ENCODE measurements at places on chromosomes 12 and 14.

- no peak for DNase-seq
Measured at GRCh38 chr14:61505815-61506809, 184.7 kb downstream of the PRKCH start.

- no peak for DNase-seq
Measured at GRCh38 chr12:116015525-116015924, 262.0 kb downstream of the MED13L start.

DNA sequence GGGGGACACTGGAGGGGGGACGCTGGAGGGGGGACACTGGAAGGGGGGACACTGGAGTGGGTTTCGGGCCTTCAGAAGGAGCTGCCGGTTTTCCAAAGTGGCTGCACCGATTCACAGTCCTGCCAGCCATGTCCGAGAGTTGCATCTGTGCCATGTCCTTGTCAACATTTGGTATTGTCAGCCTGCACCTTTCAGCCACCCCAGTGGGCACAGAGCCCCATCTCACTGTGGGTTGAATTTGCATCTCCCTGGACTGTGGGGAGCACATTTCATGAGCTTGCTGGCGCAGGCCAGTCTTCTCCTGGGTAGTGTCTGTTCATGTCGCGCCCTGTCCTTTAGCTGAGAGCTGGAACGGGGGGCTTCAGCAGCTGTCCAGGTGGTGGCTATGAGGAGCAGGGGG lies 72.7 kb downstream of the GALNT9 start:
- no peak for DNase-seq

GRCh38 chr12:122500685-122501488 lies at the start of gene ZCCHC8:
Gene ZCCHC8, minus strand, starts transcription at chr12:122500932. Its CDS starts 92 bp downstream, at chr12:122500840.
- DNase-seq = peak; percentile 96

- DNase-seq = no peak
Measured at GRCh38 chr14:22131749-22132476, 457.1 kb downstream of the DAD1 start.

- no peak for DNase-seq
Measured at GRCh38 chr14:58762629-58763028, 124.9 kb downstream of the DACT1 start.

DNA sequence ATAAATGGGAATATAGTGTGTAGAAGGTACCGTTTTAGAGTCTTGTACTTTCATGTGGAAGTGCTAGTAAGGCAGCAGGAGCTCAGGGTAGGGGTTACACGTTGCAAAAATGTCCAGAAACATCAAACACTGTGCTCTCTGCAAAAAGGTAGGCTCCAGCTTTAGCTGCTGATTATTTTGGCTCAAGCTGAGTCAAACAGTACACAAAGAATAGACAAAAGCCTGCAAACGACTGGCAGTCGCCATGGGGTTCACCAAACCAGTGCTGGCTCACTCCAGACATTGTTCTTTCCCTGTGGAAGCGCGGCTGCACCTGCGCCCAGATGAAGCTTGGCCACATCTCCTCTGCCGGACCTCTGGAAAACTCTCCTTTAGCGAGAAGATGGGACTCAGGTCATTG lies 45.3 kb upstream of the NAA30 start:
- no peak for DNase-seq

GRCh38 chr12:92123780-92124688 lies 21.6 kb downstream of the BTG1 start:
- no peak for DNase-seq

GRCh38 chr12:45205165-45205825 lies 10.6 kb upstream of the ANO6 start:
- no peak for DNase-seq

DNA sequence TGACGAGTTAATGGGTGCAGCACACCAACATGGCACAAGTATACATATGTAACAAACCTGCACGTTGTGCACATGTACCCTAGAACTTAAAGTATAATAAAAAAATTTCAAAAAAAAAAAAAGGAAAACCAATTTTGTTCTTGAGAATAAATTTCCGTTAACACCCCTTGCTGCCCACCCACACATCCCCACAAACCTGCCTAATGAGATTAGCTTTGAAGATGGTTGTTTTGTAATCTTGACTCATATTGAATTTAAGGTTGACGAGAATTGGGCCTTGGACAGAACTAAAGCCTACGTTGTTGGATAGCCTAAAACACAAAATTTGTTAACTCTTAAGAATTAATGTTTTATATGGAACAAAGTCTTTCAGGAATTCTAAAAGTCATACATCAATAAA lies 52.9 kb downstream of the SYT1 start:
- no peak for DNase-seq

GRCh38 chr12:57821474-57822214 lies 3.1 kb upstream of the AVIL start:
- DNase-seq = no peak

DNA sequence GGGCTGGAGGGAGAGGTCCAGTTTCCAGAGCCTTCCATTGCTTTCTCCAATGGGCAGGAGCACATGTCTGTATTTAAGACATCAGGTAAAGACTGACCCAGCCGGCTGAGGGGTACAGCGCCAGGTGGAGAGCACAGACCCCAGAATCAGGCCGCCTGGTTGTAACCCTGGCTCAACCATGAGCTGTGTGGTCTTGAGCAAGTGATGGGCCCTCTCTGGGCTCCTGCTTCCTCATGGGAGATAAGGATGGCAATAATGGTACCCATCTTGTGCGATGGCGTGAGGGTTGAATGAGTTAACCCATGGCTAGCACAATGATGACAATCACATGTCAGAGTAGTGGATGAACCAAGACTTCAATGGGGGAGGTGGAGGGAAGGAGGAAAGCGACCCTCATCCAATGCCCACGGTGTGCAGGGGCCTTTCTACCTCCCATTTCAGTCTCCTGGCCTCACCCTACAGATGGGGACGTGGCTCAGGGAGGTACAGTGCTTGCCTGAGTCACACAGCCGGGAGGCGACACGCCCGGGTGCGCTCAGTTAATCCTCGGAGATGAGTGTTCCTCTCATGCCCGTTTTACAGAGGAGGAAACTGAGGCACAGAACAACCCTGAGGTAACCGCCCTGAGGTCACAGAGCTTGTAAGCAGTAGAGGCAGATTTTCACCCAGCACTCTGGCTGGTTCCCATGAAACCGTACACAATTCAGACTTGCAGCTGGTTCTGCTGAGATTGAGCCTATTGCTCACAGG lies 163.9 kb downstream of the RBM19 start:
- DNase-seq = no peak

- no peak for DNase-seq
Measured at GRCh38 chr12:90321369-90321768, 612.7 kb upstream of the ATP2B1 start.

GRCh38 chr12:93713060-93713459 lies 35.9 kb downstream of the CRADD start:
- DNase-seq = no peak

DNA sequence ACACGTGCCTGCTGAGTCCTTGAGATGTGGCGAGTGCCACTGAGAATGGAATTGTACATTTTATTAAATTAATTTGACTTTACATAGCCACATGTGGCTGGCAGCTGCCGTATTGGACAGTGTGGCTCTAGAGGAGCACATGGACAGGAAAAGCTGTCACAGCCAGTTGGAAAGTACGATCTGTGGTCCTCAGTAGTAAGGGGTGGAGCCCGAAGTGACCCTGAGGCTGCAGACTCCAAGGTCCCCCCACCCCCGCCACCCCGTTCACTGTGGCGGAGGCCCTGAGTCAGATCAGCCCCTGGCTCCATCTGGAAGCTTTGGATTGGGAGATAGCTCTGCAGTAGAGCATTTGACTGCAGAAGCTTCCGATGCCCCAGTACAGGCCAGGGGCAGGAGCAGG lies 25.8 kb upstream of the BEGAIN start:
- no peak for DNase-seq

GRCh38 chr12:113136990-113137511 lies 1.5 kb upstream of the RASAL1 start:
- no peak for DNase-seq

DNA sequence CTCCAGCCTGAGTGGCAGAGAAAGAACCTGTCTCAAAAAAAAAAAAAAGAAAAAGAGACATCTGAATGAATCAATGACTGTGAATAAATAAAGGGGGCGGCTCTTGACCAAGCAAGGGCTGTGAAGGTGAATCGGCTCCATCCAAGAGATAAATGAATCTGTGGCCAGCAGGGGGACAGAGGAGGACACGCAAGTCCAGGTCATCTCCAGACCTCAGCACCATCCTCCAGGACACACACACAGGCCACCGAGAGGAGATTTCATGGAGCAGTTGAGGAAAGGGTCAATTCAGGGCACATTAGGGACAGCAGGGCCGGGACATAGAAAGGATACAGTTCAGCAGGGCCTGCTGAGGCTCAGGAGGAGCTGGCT lies 21.6 kb downstream of the TRPV4 start:
- DNase-seq = no peak

GRCh38 chr14:89365061-89365801 lies 51.8 kb downstream of the FOXN3 start:
- DNase-seq = peak; percentile 70

Measured in CD8-positive, alpha-beta memory T cell (primary cell).